ENCODE measurements at places on chromosomes 7 and 10.

DNA sequence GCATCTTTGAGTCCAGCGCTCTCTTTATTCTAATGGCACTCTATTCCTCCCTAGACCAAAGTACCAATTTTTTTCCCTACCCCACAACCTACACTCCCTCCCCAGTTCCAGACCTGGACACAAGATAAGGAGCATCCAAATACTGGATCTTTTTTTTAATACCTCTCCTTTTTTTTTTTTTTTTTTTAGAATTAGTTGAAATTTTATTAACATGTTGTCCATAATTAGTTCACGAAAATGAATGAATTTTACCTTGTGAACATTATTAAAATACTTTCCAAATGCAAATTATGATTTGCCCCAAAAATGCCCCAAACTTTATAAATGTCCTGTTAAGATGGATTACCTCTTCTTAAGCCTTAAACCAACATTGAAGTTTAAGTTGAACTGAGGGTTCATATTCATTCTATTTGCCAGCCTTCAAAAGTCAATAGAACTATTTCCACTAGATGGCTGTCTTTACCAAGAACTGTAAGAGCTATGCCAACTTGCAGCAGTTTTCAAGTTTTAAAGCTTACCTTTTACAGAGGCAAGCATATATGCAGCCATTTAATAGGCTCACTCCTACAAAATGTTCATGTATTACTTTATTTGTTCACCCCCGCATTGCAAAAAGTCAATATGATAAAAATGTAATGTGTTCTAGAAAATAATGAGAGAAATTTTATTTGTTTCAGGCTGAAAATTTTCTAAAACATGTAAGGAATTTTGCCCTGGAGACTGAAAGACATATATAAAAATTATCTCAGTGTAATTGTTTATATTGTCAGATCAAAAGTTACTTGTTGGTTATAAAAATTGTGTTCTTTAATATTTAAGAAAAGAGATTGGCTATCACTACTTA is 39.7 kb upstream of the TNKS2 start:
- peak; percentile 46 for DNase-seq

DNA sequence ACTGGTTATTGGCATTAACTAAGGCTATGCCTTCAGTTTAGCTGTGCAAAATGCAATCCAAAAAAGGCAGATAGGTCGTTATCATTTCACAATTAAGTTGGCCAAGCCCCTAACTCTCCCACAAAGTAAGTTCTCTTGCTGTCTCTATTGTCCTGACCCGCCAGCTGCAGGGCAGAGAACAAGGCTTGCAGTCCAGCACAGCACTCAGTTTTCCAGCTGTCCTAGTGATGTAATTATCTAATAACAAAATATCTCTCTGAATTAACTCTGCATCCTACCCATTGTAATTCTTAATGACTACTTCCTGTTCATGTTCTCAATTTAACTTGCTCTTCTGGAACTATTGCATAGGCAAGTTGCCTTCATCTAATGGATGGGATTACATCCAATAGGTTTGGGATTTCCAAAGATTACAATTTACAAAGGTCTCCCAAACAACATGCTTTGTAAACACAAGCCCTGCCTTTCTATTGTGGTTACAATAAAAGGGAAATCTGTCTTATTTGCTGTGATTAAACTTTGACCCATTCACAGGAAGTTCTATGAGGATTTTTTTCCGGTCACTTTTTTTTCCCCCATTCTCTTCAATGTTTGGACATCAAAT is 55.2 kb downstream of the CDK6 start:
- no peak for DNase-seq

- DNase-seq = no peak
Observed at GRCh38 chr7:97847791-97848190, 24.4 kb downstream of the ASNS start.

- DNase-seq = no peak
Observed at GRCh38 chr7:151814400-151815009, 62.4 kb downstream of the PRKAG2 start.

- DNase-seq = peak; percentile 59
Observed at GRCh38 chr10:109205929-109206585, 717.3 kb downstream of the XPNPEP1 start.

DNA sequence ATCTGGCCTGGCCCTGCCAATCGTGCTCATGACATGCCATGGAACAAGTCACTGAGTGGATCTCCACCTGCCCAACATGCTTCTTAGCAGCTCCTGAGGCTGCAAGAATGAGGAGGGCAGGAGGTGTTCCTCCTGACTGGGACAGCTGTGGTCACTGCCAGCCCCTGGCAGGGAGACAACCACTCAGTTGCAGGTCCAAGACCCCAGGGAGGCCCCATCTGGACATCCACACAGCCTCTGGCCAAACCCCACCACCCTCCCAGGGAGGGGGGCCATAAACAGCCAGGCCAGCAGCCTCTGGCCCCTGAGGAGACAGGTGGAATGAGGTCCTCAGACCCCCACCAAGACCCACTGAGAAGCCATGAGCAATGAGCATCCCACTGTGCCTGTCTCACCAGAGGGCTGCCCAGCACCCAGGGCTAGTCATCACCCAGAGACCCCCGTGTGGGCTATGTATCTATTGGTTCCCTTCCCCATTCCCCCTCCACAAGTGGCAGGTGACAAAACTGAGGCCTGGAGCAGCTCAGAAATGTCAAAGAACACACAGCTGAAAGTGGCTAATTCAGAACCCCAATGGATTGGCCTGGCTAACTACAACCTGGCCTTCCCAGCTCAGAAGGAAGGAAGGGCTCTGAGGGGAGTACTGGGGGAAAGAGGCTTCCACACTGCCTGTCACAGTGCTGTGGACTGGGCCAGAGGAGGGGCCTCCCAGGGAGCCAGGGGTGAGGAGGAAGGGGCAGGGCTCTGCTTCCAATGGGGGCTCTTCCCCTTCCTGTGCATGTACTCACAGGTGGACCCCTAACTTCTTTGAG is 3.0 kb downstream of the GPRIN2 start:
- no peak for DNase-seq

DNA sequence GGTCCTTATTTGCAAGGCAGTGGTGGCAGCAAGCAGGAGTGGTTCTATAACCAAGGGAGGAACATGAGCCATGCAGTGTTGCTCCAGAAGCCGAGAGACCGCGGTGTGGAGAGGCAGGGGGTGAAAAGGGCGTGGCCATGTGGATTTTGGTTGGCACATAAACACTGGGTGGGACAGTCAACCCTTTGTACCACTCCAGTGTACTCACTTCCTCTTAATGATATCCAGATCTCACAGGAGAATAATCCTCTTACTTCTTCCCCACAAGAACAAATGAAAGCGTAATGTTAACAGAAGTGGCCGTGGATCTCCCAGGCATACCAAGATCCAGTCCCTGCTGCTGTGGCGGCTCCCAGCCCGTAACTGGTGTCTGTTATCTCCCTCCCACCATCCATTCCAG is 42.4 kb downstream of the XRCC2 start:
- no peak for DNase-seq

- peak; percentile 32 for DNase-seq
Observed at GRCh38 chr10:91683975-91684374, 51.1 kb upstream of the PPP1R3C start.

DNA sequence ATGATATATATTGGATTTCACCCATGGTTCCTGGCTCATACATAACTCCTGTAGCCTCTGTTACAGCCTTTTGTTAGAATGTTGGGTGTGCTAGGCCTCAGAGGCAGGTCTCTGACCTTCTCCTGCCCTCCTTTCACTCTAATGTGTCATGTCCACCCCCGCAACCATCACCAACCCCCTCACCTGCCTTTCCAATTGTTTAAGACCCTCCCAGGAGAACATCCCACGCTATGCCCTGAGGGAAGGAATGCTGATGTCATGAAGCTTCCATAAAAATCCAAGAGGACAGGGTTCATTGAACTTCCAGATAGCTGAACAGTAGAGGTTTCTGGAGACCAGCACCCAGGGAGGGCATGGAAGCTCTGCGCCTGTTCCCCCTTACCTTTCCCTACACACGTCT is 30.8 kb upstream of the C10orf67 start:
- DNase-seq = no peak

DNA sequence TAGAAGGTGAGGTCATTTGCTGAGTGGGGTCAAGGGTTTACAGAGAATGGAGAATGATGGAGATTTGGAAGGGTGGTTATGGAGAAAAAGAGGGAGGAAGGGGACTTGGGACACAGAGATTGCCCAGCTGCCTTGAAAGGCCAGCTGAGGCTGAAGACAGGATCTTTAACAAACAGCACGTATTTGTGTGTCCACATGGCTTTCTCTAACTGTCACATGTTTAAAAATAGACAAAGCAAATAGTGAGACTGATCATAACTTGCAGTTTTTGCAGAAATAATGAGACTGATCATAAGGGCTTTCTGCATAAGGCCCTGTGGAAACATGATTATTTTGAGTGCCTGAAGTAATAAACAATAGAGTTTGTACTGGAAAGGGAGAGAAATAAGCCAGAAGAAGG is 212.7 kb downstream of the HDAC9 start:
- no peak for DNase-seq

GRCh38 chr7:148567524-148567923 is 23.0 kb upstream of the C7orf33 start:
- no peak for DNase-seq

DNA sequence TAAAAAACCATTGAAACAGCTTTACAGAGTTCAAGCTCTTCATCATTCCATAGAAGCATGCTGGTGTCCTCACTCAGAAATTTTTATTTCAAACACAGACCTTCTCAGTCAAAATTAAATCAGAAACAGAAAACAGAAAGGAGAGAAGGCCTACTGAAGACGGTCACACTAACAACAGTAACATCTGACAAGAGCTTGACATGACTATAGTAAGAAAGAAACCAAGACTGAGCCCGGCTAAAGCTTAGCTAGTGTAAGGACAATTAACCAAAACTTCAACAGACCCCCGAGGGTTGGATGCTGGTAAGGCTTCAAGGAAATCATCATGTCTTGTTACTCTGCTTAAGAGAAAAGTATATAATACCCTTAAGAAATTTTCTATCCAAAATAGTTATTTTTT is 38.6 kb downstream of the MTPN start:
- DNase-seq = no peak

DNA sequence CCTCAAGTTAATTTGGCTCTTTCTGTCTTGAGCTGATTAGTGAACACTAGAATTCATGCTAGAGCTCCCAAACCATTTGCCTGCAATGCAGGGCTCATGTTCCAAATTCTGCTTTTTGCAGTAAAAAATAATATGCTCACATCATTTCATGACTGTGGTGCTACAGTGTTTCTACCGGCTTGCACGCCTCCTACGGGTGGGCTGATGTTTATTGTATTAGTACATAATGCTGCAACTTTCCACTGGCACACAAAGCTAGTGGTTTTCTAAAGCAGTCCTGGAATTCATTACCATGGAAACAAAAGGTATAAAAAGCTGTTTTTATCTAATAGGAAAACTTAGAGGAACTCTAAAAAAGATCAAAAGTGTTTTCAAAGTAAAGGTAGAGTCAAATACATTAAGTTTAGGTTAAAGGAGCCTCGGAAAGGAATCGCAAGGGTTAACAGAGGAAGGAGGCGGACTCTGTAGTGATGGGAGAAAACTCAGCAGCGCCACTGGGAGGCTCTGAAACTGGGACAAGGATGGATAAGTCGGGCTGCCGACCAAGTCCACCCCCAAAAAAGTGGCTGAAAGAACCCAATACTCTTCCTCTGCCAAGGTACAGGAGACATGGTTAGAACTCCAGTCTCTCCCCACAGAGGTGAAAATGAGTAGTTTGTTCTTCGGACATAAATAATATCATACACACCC is 25.9 kb downstream of the GRM8 start:
- no peak for DNase-seq

- no peak for DNase-seq
Observed at GRCh38 chr7:77252506-77252905, 52.9 kb upstream of the FGL2 start.

- DNase-seq = no peak
Observed at GRCh38 chr10:90890347-90890746, 18.6 kb downstream of the RPP30 start.

- no peak for DNase-seq
Observed at GRCh38 chr7:71135663-71136062, 3.7 kb downstream of the GALNT17 start.

DNA sequence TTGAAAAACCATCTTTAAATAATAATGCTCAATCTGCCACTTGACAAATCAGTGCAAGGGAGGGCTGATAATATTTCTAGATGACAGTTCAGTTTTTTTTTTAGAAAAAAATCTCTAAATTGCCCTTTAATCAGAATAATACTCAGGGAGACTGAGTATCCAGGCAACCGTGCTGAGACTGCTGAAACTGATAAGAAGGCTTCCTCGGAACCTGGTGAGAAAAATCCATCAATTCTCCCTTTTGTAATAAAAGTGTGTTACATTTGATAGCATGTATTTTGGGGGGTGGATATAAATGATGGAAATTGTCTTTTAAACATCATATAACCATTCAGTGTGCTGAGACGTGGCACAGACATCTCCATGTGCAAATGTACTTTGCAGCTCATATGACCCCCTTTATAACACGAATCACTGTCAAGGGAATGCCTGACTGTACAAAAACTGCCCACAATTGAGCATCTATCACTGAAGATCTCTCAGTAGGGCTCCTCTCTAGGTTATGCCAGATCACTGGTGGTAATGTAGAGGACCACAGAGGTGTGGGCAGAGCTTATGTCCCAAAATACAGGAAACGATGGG is 491.1 kb upstream of the ADARB2 start:
- no peak for DNase-seq

GRCh38 chr10:75358835-75359421 is 42.6 kb downstream of the ZNF503 start:
- DNase-seq = peak; percentile 84

- DNase-seq = no peak
Observed at GRCh38 chr10:127863231-127863825, 29.4 kb downstream of the CLRN3 start.

- DNase-seq = no peak
Observed at GRCh38 chr10:64798297-64798696, 1277.1 kb downstream of the REEP3 start.

DNA sequence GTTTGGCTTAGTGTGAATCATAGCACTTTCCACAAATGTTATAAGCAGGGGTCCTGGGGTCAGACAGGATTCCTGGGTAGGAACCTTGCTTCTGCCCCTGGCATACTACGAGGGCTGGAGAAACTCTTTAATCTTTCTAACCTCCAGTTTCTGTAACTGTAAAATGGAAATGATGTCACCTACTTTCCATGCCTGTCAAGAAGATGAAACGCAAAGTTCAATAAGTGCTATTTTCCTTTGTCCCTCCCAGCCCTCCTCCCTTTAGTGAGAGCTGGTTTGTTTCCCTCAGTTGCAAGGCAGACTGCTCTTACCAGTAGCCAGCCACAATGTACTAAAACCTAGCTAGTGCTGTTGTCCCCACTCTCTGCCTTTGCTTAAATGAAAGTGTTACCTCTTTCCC is 117.1 kb upstream of the HPS1 start:
- no peak for DNase-seq

DNA sequence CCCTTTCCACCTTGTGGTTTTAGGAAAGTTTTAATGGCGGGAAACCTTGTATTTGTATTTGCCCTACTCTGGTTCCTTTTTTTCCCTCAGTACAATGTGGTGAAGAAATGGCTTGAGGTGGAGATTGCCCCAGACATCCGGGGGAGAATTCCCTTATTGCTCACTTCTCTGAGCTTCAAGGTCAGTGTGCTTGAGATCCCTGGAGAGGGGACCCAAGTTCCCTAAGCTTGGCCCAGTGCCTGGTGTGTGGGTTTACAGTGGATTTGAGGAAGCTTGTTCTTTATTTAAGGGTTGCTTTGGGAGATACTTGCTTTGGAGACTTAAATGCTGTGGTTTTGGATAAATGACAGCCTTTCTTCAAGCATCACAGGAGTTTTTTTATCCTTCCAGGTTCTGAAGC is 18.3 kb downstream of the CALHM2 start:
- DNase-seq = no peak

- DNase-seq = no peak
Observed at GRCh38 chr10:10477844-10478243, 539.8 kb upstream of the CELF2 start.
